ENCODE measurements at places on chromosomes 11 and 22. TPM values are rescaled to one million over a fixed set of nuclear protein-coding genes. Genes with fewer than 3 reads are reported as not detected.

C11orf91 gene
- total RNA-seq: 0.61 TPM

DBX1 gene
- total RNA-seq: not detected

- DNase-seq: no peak
Measured at GRCh38 chr11:127609025-127609773, 608.6 kb upstream of the KIRREL3 start.

DNA sequence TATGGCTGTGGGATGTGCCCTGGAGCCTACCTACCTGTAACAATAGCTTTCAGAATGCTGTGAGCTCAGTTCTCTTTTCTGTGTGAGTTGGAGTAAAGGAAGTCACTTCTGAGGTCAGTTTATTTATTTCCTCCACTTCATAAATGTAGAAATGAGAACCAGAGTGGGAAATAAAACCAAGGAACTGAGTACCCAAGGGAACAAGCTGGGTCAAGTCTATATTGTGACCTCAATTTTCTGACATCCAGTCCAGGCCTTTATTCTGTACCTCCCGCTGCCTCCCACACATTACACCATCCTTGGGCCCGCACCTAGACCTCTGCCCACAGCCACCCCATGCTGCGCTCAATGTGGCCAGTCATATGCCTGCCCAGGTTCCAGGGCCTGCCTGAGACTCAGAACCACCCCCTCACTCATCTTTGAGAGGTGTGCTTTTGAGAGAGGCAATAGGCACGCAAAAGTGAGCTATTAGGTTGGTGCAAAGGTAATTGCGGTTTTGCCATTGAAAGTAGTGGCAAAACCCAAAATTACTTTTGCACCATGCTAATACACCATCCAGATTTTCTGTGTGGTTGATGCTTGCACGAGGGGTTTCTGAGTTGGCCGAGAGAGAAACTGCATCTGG lies 9.8 kb downstream of the MS4A6E start:
- DNase-seq: no peak

GRCh38 chr11:74783241-74783871 lies 34.7 kb downstream of the RNF169 start:
- no peak for DNase-seq

GRCh38 chr11:134380785-134381184 lies 31.3 kb downstream of the B3GAT1 start:
- DNase-seq: no peak

GRCh38 chr11:8102296-8102915 lies 21.4 kb downstream of the TUB start:
- DNase-seq: no peak

DNA sequence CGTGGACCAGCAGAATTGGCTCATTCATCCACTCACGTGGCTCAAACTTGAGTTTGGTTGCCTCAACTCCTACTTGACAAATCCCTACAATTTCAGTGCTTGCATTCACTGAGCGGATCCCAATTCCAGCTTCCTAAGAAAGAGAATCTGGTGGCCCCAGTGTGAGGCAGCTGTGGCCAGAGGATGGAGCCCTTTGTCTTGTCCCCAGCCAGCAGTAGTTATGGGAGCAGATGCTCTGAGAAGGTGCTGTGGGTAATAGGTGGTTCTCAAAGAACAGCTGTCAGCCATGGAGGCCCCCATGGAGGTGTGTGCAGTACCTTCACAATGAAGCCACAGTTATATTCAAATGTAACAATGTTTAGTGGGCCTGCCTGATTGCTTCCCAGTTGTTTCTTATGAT lies 39.3 kb downstream of the KREMEN1 start:
- DNase-seq: no peak

DNA sequence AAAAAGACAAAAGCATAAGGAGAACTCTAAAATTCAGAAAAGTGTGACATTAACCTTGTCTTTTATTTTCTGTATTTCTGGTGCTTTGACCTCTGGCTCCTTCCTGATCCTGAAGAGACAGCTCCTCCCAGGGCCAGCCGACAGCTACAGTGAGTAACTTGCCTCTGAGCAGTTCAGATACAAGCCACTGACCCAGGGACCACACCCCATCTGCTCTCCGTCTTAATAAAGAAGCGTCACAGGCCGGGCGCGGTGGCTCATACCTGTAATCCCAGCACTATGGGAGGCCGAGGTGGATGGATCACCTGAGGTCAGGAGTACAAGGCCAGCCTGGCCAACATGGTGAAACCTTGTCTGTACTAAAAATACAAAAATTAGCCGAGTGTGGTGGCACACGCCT lies 6.5 kb downstream of the MLC1 start:
- no peak for DNase-seq

- no peak for DNase-seq
Measured at GRCh38 chr11:82356316-82356715, 377.3 kb downstream of the FAM181B start.

DNA sequence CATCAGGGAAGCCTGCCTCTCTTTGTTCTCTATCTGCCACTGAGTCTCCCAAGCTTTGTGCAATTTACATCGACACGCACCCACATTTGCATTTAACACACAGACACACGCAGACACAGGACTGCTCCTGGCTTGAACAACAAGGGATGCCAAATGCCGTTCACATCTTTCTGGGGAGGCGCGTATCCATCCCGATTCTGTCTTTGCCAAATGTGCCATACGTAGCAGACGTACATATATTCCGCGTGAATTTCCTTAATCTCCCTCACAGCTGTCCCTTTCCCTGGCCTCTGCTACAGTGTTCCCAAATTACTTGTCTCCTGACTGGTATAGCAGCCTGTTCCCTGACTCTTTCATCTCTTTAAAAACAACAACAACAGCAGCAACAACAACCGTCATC lies 409.5 kb downstream of the MIAT start:
- no peak for DNase-seq

Data from ovary (tissue), 10 donors.